ENCODE measurements at places on chromosomes 12 and 14.
A peak's percentile ranks its signal among the peaks of the same experiment; 100 is the strongest.

DNA sequence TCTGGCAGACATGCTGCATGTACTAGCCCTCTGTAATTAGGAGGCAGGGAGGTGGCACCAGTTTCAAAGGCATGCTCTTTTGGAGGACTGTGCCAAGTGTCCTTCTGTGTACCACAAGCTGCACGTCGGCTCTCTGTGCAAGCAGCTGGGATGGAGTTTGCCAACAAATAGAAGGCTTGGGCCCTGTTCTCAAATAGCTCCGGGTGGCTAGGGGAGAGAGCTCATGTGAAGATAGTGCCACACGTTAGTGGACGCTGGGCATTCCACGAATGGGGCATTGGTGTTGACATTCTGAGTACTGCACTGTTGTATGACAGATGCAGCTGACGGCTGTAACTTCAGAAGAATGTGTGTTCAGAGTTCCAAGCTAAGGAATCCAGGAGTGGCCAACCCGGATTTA is 4.4 kb downstream of the AACS start:
- no peak for DNase-seq

DNA sequence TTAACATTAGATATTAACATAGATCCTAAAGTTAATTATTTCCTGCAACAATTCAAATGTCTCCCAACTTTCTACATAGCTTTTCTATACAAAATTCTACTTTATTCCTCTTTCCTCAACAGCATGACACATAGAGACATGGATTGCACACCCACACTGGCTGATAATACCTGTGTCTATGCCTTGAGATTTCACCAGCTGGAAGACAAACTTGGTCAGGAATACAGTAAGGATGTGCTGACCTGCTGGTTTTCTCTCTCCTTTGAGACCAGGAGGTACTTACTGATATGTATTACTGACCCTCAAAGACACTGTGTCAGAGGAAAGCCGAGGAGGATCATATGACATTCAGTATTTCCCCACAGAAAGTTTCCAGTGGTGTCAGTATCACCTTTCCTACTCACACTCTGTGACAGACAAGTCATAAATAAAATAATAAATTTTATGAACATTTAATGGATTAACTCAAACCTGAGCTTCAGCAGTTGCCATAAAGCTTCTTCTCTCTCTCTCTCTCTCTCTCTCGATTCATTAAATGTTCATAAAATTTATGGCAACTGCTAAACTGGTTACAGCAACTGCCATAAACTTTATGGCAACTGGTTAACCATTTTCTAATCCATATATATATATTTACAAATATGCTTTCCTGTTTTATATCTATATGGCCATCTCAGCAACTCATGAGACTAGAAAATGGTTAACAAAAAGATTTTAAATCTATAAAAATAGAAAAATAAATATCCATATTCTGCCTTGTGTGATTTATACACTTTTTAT is 22.7 kb downstream of the EIF2S3B start:
- no peak for DNase-seq

DNA sequence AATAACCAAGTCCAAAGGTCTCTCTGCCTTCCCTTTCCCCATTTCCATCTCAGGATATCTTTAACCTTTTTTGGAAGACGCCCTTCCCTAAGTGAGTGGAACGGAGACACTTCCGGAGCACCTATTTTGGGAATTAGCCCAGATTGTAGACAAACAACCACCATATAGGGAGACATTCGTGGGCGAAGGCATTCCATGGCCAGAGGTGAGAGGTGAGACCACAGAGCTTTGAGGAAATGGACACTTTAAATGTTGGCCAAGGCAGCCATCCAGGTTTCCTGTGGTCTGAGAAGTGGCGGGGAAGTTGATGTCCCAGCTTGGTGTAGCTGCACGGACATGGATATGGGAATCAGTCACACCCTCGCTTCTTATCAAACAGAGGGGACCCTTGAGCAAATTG is 69.4 kb upstream of the BDKRB2 start:
- DNase-seq, result no peak

- no peak for DNase-seq
Observed at GRCh38 chr14:76480426-76480825, 104.5 kb downstream of the ESRRB start.

- no peak for DNase-seq
Observed at GRCh38 chr12:24255920-24256665, 306.6 kb upstream of the SOX5 start.

GRCh38 chr12:113220593-113221180 is 577 bp upstream of the TPCN1 start:
- no peak for DNase-seq

DNA sequence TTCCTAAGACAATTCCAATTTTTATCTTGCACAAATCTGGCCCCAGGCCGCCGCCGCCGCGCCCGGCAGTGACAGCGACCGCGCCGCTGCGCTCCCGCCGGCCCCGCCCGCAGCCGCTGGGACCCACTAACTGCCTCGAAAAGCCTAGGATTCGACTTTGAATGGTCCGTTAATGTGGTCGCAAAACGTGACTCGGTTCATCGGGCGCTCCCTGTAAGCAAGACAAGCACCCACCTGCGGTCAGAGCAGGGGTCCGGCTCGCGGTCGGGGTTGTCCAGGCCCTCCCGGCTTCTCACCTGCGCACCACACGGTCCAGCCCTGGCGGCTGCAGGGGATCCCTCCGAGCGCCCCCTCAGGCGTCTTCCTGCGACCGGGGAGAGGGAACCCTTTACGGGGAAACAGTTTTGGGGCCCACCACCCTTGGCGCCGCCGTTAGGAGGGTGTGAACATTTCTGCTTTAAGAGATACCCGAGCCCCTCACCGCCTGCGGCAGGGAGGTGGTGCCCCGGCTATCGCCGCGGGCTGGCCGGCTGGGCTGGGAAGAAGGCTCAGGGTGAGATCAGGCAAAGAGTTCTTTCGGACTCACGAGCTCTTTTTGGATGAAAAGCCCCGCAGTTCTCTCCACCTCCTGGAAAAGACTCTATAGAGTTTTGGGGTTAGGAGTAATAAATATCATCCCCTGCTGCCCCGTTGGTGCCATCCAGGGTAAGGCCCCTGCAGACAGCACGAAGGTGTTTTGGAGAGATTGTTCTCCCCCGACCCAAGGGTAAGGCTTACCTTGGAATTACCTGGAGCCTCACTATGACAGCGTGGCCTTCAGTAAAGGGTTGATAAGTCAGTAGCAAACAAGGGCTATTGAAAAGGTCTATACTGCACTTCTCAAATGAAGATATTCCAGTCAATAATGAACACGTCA is 13.6 kb upstream of the FOXJ2 start:
- no peak for DNase-seq

GRCh38 chr12:75633789-75634188 is 122.4 kb upstream of the KRR1 start:
- no peak for DNase-seq

GRCh38 chr12:26767865-26768264 is 65.1 kb downstream of the ITPR2 start:
- no peak for DNase-seq

- peak; percentile 34 for DNase-seq
Observed at GRCh38 chr12:25276199-25276937, 25.6 kb upstream of the KRAS start.

DNA sequence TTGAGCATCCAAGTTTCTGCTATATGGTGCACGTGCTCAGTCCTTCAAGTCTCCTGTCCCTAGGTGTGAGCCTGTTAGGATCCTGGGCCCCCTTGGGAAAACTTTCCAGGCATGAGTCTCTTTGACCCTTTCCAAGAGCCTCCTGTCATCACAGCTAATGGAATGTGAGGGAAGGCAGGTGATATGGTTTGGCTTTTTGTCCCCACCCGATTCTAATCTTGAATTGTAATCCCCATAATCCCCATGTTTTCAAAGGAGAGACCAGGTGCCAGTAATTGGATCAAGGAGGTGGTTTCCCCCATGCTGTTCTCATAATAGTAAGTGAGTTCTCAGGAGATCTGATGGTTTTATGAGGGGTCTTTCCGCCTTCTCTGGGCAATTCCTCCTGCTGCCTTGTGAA is 265.5 kb downstream of the ATP23 start:
- DNase-seq, result no peak

- DNase-seq, result no peak
Observed at GRCh38 chr12:57964421-57964820, 23.1 kb downstream of the ATP23 start.

DNA sequence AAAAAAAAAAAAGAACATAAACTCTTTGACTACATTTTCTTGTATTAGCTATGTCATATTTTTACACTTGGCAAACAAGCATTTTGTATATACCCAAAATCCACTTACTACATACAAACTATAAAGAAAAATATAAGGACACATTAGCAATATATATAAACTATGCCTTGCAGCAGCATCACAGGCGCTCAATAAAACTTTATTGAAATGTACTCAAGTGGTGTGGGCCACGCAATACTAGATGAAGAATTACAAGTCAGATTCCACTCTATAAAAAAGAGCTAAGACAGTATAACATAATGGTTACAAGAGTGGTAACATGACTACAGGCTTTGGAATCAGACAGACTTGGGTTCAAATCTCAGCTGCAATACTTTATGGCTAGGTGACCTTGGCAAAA is 3.1 kb upstream of the AP4S1 start:
- DNase-seq, result no peak

- no peak for DNase-seq
Observed at GRCh38 chr14:104169699-104170479, 31.5 kb downstream of the KIF26A start.

- no peak for DNase-seq
Observed at GRCh38 chr12:129049917-129050316, 196.6 kb downstream of the GLT1D1 start.

GRCh38 chr12:52197371-52198231 is 5.8 kb upstream of the KRT80 start:
- no peak for DNase-seq

GRCh38 chr14:63435838-63436237 is 107.3 kb downstream of the PPP2R5E start:
- DNase-seq, result peak; percentile 45

DNA sequence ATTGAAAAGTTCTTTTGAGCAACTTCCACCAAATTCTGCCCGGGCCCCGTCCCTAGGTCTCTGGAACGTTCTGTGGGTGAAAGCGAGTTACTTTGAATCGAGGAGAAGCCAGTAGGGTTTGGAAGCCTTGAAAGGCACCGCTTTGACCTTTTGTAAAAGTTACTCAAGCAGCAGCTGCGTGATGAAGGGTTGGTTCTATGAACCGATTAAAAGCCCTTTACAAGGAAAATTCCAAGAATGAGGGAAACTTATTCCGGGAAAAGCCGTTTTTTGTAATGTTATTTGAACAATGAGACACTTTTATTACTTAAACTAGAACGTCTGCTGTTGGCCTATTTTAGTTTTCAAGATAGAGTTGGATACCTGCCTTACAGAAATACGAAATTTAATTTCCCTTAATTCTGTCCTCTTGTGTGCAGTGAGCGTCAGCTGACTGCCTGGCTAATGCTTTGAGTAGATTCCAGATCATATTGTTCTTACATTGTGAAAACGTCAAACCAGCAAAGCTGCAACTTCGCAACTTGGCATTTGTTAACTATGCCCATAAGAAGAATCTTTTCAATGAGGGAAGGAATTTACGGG is 906 bp downstream of the LARP4 start:
- DNase-seq, result peak; percentile 50

DNA sequence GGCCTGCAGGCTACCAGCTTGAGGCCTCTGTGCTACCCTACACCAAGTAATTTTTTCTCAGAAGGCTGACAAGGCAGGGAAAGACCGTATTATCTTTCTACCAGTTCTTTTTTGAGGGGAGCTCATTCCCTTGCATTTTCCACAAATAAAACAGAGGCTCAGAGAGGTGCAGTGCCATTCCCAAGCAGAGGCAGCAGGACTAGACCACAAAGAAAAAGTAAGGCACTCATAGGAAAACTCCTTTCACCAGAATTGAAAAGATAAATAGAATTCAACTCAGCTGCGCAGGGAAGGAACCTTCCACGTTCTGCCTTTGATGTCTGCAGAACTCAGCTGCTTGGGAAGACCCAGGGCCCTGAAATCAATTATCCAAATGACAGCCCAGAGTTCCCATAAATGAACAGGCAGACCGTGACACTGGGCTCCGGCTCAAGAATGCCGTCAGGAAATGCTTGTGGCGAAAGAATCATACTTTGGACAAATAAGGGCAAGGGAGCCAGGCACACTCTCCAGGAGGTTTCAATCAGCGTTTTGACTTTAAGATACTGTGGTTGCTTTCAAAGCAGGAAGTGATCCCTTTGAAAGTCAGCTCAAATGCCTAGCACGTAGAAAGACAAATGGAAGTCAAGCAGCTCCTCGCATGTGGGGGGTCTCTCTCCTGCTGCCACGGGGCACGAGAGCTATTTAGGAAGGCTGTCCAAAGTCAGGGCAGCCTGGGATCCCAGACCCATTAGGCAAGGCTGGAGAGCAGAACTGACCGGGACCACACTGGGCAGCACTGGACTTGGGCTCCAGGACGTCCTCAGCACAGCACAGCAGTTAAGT is 14.0 kb downstream of the KCTD10 start:
- DNase-seq, result peak; percentile 98

GRCh38 chr14:72615451-72616121 is 278.3 kb downstream of the DPF3 start:
- DNase-seq, result no peak

DNA sequence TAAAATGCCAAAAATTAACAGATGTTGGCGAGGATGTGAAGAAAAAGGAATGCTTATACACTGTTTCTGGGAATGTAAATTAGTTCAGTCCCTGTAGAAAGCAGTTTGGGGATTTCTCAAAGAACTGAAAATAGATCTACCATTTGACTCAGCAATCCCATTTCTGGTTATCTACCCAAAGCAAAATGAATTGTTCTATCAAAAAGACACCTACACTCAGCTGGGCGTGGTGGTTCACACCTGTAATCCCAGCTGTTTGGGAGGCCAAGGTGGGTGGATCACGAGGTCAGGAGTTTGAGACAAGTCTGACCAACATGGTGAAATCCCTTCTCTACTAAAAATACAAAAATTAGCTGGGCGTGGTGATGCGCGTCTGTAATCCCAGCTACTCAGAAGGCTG is 279.3 kb upstream of the PDE3A start:
- no peak for DNase-seq

GRCh38 chr12:24224401-24224800 is 274.9 kb upstream of the SOX5 start:
- DNase-seq, result no peak

Data from AG09309 (cell line).